ENCODE measurements at places on chromosomes 11 and 22.

GRCh38 chr11:11884774-11885481 is 43.2 kb downstream of the USP47 start:
- DNase-seq, result no peak

GRCh38 chr11:81165164-81165563 is 1568.5 kb downstream of the FAM181B start:
- no peak for DNase-seq

- DNase-seq, result no peak
Measured at GRCh38 chr11:74844072-74844471, 95.4 kb downstream of the RNF169 start.

GRCh38 chr11:119306373-119306890 is 10.5 kb downstream of the MCAM start:
- DNase-seq, result no peak

DNA sequence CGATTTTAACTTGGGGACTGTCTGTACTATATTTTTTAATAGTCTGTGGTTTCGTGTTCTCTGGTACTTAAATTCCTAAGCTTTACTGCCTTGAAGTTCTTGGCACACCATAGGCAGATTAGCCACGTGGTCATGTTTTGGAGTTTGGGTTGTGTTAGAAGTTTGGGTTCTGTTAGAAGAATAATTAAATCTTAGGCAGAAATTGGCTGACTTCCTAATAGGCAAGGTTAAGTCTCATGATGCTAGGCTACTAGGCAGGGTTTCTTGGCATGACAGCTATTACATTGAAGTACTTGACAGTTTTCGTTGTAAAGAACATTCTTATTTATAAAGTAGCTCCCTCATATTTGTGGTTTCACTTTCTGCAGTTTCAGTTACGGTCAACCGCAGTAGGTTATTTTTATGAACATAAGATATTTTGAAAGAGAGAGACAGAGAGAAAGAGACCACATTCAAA is 30.0 kb upstream of the MMP7 start:
- no peak for DNase-seq

GRCh38 chr11:65887723-65888162 is 528 bp downstream of the FIBP start:
- DNase-seq, result no peak

- no peak for DNase-seq
Measured at GRCh38 chr11:134363592-134363991, 31.8 kb downstream of the GLB1L2 start.

DNA sequence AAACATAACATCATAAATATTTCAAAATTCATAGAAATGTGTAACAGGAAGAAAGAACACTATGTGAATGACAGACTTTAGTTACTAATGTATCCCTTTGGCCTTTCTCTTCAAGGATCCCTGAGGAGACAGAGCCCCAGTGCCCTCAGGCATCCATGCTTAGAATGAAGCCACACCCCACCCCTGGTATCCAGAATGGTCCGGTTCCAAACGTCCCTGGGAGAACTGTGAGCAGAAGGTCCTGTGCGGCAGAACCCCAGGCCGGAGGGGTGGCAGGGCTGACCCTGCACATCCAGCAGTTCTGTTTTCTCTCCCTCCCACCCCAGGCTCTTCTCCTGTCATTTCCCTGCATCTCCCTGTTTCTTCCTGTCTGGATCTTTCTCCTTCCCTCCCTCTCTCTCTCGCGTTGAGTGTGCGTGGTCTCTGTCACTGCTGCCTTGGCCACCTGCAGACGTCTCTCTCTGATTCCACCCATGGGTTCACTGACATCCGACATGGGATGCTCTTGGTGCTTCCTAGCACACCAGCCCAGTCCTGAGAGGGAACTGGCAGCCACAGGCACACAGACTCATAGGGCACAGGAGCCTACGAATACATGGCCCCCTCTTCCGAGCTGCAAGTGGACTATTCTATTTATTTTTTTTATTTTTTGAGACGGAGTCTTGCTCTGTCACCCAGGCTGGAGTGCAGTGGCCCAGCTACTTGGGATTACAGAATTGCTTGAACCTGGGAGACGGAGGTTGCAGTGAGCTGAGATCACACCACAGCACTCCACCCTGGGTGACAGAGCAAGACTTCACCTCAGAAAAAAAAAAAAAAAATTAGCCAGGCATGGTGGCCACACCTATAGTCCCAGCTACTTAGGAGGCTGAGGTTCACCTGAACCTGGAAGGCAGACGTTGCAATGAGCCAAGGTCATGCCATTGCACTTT is 5.7 kb downstream of the RFPL1 start:
- no peak for DNase-seq

GRCh38 chr11:65787649-65788622 is 1.1 kb downstream of the OVOL1 start:
- DNase-seq, result no peak

DNA sequence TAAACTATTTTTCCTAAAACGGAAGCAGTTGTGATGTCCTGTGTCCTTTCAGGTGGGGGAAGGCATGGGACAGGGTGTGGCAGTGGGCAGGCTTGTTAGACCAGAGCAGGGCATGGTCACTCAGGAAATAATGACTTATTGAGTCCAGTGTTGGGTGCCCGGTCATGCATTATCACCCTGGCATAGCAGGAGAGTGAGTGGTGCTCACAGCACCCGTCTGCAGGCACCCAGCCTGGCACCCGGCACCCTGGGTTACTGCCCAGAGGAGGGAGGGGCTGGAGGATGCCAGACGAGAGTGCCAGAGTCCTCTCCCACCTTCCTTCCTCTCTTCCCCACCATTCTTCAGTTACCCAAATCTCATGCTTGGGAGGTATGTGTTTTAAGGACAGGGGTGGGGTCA is 59.1 kb downstream of the ST3GAL4 start:
- DNase-seq, result no peak

GRCh38 chr22:37472418-37473006 is 13.7 kb downstream of the MFNG start:
- peak; percentile 6 for DNase-seq

DNA sequence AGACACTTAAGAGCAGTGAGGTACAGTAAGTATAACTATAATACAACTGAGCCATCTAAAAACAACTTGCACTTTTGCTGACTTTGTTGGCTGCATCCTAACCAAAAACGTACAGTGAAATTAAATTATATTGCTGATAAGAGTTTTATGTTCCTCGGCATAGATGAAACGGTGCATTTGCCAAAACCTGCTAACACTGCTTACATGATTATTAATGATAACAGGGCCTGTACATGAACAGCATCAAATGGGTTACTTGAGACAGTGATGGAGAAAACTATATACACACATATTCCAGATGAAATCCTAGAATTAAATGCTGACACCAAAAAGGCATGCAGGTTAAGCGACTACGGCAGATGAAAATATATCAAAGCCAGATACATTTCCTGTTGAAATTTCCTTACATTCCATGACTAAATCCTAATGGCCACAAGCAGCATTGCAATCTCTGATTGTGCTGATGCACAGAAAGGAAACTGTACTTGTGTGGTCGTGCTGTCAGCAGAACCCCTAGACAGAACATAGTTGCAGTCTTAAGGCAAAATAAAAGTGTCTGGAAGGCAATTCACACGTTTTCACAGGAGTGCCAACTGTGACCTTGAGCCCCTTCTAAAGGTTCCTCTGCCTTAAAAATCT is 143.9 kb downstream of the CADM1 start:
- DNase-seq, result no peak

GRCh38 chr11:47329987-47330931 is 22.2 kb downstream of the MYBPC3 start:
- DNase-seq, result no peak

DNA sequence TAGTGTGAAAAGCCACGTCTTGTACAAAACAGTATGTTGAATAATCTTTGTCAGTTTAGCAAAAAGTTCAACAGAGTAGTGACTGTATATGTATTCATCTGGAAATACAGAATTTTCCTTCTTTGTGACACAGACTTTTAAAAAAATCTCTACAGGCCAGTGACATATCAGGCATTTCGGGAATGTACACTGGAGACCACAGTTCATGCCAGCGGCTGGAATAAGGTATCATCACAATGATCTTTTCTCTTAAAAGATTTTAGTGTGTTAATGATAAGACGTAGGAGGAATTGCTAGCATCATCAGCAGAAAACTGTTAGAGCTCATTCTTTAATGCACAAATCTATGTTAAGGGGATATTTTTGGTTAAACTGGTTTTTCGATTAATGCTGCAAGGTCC is 57.4 kb downstream of the BCL2L13 start:
- DNase-seq, result no peak

GRCh38 chr22:25025491-25026400 is 73.2 kb downstream of the KIAA1671 start:
- DNase-seq, result no peak

- DNase-seq, result no peak
Measured at GRCh38 chr11:15484398-15484797, 369.7 kb downstream of the INSC start.

GRCh38 chr11:12706545-12707499 is 32.6 kb downstream of the TEAD1 start:
- DNase-seq, result no peak

GRCh38 chr11:44565953-44566949 is 788 bp downstream of the CD82 start:
- no peak for DNase-seq

- no peak for DNase-seq
Measured at GRCh38 chr11:125074511-125075241, 11.6 kb downstream of the SLC37A2 start.

- no peak for DNase-seq
Measured at GRCh38 chr11:62600367-62601121, 1.1 kb downstream of the MTA2 start.

- DNase-seq, result no peak
Measured at GRCh38 chr11:27931770-27932169, 176.2 kb downstream of the KIF18A start.
